AG09319 (cell line): ENCODE measurements at places on chromosomes 3 and 15.

GRCh38 chr3:171328419-171329082 is 131.7 kb downstream of the TNIK start:
- no peak for DNase-seq

DNA sequence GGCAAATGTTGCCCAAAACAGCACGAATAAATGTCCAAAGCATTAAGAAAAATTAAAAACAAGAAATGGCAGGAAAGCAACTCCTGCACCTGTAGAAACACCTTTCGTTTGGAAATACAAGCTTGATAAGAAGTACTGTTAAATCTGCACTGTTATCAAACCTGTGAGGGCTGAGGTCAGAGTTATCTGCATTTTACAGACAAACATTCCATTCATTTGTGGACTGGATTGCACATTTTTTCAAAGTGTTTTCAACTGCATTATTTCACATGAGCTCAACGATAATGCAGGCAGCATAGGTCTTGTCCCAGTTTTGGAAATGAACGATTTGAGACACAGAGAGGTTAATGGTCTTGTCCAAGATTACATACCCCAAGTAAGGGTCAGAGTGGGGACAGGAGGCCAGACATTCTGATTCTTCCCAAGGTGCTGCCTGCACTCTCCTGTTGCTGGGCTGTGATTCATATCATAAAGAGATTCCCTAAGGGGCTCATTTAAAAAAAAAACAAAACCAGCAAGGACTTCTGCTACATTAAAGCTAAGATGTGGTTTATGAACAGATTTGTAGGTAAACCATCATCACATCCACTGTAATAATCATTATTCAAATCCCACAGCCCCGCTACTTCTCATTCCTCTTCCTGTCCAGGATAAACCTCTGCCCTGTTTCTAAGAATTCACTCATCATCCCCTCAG is 13.0 kb downstream of the GUCA1C start:
- no peak for DNase-seq

DNA sequence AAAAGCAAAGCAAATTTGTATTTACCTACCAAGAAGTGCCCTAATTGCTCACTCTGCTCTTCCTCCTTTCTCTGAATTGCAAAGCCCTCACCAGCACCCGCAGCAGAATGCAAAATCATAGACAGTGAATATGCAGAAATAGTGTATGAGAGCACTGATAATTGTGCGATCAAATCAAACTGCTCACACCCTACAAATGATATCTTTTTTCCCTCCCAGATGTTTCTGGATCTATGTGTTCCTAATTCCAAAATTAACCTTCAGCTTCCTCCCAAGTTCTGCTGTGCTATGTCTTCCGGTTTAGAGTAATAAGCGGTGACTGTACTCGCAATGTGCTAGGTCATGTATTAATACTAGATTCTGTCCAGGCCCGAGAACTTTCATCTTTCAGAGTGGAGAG is 3.4 kb downstream of the GHSR start:
- DNase-seq: no peak

DNA sequence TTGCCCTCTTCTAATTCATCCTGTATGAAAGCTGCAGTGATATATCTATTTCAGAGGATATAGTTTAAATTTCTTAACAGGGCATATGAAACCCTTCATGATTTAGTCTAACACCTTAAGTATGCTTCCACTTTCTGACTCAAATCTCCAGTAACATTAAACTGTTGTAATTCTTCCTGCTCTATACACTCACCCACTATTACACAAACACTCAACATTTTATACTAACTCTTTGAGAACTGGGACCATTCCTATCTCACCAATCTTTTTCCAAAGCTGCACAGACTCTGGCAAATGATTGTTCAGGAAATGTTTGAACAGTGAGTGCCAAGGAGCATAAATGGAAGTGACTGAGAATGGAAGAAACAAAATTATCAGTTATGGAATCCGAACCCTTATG is 560.4 kb upstream of the DPPA4 start:
- no peak for DNase-seq

DNA sequence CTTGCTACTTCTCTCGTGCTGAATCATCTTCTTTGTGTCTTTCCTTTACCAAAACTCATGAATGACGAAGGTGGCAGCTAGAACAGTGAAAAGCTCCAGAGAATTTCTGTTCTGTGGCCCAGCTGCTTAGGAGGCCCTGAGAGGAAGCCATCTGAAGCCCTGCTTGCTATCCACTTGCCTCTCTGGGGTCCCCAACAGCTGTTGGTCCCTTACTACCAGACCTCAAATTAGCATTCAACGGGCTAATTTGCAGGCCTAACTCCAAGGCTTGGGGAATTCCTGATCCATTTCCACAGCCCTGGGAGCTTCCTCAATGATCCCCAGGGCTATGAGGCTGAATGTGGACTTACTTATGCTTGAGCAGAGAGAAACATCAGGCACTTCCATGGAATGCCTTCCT is 37.5 kb upstream of the FSTL1 start:
- no peak for DNase-seq

DNA sequence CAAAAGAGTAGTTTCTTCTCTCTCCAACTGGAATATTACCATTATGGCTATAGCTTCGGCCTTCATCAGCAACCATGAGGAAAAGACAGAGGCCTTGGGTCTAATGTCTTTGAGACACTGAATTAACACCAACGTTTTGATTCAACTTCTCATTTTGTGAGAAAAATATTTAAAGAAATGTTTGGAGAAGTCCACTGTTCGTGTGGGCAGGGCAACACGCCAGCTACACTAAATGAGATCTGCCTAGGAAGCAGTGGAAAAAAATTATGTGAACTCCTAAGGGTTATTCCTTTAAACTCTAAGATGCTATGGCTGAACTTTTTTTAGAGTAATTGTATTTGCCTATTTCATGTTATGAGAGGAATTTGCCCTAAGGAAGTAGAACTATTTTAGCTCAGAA is 41.8 kb downstream of the NCEH1 start:
- no peak for DNase-seq

DNA sequence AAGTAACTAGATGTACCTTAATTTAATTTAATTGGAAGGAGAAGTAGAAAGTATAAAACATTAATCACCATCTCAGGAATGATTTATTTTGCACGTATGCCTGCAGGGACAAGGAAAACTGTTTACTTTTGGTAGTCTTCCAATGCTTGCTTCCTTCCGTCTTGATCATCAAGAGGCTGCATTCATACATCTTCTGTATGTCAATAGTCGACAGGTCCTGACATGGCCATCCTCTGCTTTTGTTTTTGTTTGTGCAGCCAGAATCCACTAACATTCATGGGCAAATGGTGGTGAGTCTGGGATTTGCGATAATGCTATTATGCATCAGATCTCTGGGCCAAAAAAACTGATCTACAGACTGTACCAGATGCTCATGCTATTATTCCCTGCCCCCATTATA is 56.6 kb upstream of the ZPLD1 start:
- DNase-seq: no peak

DNA sequence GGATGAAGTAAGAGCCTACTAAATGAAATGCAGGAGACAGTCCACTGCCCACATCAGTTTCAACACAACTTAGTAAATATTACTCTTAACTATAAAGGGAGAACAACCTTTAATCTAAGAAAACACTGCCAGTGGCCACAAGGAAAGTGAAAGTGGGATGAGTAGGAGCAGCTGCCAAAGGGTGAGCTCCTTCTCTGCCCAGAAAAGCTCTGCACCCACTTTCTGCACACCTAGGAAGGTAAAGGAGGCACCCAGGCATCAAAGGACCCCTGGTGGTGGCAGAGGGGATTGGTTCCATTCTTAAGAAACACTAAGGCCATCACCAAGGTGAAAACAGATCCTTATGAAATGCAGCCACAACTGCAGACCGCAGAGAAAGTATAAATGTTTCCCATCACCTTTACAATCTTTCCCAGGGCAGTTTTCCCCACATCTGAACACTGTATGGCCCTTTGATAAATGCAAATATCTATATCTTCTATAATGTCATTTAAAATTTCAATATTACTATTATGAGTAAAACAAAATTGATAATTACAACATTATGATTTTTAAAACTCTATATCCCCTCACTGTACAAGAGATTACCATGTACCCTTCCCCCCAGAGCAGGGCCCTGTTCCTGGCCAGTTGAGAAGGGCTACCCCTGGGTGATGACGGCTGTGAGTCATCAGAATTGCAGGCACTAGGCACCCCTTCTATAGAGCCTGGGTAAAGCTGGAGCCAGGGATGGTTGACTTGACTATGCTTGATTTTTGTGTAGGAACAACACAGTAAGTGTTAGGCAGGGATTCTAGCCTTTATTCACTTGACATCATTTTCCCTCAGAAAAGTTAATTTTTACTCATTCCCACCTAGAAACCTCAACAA is 92.0 kb downstream of the SNRK start:
- DNase-seq: no peak

DNA sequence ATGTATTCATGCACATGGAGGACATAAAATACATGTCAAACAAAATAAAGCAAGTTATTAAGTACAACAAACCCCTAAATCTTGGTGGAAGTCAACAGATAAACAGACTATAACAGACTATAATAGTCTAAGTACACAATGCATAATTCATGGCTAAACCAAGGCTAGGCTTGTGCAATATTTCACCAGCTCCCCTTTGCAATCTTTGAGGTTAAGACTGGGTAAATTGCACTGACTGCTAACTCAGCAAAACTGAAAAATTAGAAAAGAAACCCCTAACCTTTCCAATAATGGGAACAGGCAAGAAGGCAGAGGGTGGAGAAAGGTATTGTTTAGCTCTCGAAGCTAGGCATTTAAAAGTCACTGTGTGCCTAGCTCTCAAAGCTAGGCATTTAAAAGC is 304.9 kb upstream of the WNT5A start:
- DNase-seq: no peak

DNA sequence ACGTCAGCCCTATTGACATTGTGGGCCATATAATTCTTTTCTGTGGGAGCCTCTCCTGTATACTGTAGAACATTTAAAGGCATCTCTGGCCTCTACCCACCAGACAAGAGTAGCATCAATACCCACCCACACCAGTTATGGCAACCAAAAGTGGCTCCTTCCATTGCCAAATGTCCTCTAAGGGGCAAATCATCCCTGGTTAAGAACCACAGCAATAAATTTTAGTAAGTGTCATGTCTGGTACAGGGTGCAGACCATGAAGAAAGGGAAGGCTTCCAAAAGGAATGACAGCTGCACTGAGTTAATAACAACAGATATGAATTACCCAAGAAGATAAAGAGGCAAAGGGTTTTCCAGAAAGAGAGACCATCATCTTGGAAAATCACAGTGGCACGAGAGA is 6.9 kb upstream of the CLDN18 start:
- no peak for DNase-seq

DNA sequence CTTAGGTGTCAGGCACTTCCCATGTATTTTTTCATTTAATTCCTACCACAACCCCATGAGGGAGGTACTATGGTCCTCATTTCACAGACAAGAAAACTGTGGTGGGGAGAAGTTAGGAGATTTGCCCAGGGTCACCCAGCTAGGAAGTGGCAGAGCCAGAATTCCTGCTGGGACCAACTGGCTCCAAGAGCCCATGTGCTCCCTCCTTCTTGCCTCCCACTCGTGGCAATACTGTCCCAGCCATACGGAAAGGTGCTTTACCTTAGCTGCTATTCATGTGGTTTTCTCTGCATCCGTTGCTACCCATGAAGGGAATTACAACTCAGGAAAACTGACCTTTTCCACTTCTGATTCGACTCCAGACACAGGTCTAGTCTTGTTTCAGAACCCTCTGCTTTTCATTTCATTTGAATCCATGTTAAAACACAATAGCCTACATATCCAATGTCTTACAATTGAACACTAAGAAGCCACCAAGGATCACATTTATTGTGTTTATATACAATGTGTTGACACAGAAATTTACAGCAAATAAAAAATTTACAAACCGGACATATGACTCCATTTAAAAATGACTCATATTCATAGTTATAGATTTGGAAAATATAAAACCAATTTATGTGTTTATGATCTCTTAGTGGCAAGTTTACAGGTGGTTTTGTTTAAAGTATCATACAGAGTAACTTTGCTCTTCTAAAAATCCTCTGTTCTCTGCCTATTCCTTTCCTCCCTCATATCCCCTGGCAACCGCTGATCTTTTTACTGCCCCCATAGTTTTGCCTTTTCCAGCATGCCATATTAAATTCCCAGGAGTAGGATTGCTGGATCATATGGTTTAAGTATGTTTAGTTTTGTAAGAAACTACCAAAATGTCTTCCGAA is 58.8 kb downstream of the BTD start:
- no peak for DNase-seq

GRCh38 chr15:29021857-29022256 is 136.1 kb downstream of the APBA2 start:
- DNase-seq: no peak

DNA sequence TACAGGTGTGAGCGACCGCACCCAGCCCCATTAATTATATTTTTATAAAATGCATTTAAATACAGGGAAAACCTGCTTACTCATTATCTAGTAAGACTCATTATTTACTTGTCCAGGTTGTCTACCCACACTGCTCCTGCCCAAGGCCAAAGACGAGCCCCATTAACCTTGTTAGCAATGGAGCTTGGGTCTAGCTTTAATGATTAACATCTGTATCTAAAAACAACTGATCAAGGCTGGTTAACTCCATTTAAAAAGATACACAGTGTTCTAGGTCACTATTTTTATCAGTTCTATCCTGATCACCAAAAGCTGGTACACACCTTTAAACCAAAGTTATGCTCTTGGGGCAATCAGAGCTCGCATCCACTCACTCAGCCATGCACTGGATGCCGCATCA is 10.4 kb upstream of the NCKIPSD start:
- no peak for DNase-seq

DNA sequence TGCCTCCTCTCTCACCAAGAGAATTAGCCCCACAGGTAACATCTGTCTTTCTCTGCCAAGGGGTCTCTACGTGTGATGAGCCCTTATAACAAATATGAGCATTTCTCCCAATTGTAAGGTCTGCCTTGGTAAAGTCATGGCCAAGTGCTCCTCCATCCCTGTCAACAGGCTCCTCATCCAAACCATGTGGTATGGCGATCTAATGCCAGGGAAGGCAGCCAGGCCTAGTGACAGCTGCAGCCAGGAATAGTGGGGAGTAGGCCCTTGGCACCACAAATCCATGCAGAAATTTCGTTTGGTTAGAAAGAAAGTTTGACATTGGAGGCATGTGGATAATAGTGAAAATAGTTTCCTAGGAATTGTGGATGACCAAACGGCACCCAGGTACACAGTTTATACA is 4.7 kb upstream of the LRTM1 start:
- DNase-seq: no peak

GRCh38 chr15:82904574-82904973 is 47.9 kb downstream of the HOMER2 start:
- DNase-seq: no peak

DNA sequence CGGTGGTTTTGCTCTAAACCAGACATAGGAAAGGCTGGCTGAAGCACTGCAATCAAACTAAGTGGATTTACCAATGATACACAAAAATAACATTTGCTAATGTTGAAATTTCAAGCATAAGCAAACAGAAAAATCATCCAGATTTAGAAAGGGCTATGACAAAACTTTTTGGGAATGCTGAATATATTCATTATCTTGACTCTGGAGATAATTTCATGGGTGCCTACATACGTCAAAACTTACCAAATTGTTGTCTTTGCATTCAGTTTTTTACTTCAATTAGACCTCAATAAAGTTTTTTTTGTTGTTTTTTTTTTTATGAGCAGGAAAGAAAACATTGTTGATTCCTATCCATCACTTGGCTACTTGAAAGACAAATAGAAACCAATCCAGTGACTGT is 140.8 kb downstream of the NR2E3 start:
- no peak for DNase-seq

GRCh38 chr15:44620081-44620480 is 43.4 kb downstream of the SPG11 start:
- DNase-seq: no peak

GRCh38 chr3:194582196-194582905 is 50.9 kb downstream of the TMEM44 start:
- no peak for DNase-seq
